Stimulated activated CD8-positive, alpha-beta memory T cell treated with anti-CD3 and anti-CD28 coated beads, Interleukin-15, amount 100 ng/mL, for 48 hours (primary cell): ENCODE measurements at places on chromosomes 2 and 18.
A peak's percentile ranks its signal among the peaks of the same experiment; 100 is the strongest.

- no peak for DNase-seq
These were observed 58.0 kb downstream of the CDCA7 start for GRCh38 chr2:173412628-173413027.

DNA sequence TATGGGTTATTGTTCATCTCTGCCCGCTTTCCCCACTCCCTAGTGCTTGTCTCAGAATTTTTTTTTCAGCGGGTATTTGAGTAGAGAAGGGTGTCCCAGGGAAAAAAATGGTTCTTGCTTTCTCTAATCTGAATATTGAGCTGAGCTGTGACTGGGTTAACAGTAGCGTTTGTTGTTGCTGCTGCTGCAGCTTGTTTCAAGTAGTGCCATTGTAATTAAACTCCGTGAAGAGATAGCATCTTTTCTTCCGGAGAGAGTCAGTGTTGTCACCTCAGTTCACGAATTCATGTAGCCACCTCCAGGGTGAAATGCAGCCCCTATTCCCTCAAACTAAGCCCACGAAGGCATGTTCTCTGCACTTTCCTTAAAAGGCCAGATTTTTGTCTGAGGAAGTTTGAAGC, 1.5 kb upstream of the AAK1 start:
- no peak for DNase-seq

DNA sequence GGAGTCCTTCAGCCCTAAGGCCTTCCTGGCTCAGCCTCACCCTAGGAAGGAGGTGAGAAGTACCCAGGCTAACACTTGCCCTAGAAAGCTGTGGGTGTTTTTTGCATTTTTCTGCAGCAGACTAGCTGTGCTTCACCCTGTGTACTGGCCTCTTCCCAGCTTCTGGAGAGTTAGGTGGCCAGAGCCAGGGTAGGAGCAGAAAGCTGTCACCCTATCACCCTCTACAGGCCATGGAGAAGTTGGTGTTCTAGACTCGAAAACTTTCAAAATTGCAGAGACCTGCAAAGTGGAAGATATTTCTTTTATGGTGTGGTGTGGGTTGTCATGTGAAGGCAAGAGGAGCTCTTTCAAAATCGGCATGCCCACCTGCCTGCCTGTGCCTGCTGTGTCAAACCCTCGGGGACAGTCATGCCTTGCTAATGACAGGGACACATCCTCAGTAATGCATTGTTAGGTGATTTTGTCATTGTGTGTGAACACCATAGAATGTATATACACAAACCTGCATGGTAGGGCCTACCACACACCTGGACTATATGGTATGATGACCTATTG, 29.8 kb downstream of the EHD3 start:
- no peak for DNase-seq

DNA sequence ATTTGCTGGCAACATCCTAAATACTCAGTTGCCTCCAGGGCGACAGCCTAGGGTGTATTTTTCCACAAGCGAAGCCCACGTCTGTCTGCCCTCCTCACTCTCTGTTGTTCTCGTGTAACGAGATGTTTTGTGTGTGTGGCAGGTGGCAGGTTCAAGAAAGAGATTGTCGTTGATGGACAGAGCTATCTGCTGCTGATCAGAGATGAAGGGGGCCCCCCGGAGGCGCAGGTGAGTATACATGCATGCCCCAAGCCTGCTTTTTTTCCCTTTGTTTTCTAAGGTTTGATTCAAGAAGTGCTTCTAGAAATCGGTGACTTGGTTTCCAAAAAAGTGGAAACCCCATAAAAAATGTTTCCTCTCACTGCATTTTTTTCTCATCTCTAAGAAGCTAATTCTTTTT, 247.0 kb downstream of the AGAP1 start:
- DNase-seq: no peak

DNA sequence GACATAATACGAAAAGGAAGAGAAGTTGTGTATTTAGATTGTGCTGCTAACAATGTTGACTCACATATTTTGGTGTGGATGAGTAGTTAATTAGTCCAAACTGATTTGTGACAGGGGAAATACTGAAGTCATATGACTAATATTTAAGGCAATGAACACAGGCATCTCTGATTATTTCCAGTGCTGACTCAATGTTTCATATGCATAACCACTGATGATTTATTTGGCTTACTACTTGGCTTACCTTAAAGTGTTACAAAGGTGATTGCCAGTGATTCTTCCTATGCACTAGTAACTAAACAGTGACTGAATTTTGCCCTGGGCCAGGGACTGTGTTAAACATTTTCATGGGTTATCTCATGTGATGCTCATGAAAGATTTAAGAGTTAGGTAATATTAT, 722.6 kb downstream of the METTL4 start:
- DNase-seq: no peak

DNA sequence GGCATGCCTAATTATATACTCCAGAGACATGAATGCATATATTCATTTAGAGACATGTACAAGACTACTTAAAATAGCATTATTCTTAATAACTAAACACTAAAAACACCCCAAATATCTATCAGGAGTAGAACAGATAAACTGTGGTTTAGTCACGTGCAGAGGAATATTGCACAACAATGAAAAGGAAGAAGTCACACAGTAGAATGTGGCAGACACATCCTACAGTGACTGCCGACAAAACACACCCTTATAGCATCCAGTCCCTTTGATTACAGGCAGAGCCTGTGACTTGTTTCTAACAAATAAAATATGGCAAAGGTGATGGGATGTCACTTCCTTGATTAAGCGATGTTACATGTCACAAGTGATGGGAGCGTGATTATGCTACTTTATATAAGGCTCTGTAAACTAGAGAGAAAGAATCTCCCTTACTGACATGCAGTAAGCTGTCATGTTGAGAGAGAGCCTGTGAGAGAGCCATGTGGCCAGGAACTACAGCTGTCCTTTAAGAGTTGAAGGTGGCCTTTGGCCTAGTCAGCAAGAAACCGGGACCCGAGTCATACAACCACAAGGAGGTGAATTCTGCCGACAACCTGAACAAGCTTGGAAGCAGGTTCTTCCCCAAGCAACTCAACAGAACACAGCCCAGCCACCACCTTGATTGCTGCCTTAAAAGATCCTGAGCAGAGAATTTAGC, 39.1 kb upstream of the LGALSL start:
- no peak for DNase-seq

- no peak for DNase-seq
These were observed 126.9 kb upstream of the DAPL1 start for GRCh38 chr2:158668001-158668765.

DNA sequence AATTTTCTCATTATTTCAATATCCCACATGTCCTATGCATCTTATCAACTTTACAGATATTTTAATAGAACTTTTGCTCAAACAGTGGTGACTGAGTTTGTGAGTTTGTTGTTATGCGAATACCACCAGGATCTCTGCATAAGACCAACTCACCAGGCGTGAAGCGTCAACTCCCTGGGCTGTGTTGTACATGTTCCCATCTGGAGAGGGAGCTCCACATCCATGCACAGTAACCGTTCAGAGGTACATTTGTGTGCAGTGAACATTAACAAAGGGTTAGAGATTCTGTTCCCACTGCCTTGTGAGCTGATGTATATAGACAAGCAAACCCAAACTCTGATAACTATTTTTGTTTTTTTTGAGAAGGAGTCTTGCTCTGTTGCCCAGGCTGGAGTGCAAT, 188.7 kb downstream of the MYT1L start:
- DNase-seq: no peak

GRCh38 chr2:11945139-11946126, 199.0 kb downstream of the LPIN1 start:
- no peak for DNase-seq

- DNase-seq: no peak
These were observed 95.2 kb upstream of the FSIP2 start for GRCh38 chr2:185643434-185643833.

DNA sequence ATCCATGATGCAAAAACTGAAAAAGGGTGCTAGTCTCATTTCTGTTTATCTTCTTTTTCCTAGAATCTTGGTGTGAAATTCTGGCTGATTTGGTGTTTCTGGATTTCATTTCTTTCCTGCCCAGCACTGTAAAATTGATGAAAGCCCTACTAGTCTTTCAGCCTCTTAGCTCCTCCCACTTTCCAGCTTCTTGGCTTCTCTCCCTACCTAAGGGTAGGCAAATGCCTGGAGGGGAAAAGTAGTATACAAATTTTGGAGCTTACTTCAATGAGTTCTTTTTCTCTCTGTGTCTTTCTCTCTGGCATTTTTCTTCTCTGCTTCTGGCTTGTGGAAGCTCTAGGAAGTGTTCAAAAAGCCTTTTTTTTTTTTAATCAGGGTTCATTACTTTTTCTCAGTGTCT, 160.5 kb downstream of the XIRP2 start:
- DNase-seq: no peak

DNA sequence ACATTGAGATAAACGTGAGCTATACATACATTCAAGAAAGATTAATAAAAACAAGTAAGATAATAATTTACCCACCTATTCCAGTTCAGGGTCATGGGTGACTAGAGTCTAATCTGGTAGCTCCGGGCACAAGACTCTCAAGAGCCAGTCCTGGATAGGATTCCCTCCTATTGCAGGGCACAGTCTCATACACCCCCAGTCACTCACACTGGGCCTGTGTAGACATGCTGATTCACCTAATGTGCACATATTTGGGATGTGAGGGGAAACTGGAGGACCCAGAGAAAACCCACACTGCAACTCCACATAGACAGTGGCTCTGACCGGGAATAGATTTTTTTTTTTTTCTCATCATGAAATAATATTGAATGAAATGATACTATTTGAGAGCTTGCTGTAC, 81.5 kb upstream of the THUMPD2 start:
- DNase-seq: no peak

DNA sequence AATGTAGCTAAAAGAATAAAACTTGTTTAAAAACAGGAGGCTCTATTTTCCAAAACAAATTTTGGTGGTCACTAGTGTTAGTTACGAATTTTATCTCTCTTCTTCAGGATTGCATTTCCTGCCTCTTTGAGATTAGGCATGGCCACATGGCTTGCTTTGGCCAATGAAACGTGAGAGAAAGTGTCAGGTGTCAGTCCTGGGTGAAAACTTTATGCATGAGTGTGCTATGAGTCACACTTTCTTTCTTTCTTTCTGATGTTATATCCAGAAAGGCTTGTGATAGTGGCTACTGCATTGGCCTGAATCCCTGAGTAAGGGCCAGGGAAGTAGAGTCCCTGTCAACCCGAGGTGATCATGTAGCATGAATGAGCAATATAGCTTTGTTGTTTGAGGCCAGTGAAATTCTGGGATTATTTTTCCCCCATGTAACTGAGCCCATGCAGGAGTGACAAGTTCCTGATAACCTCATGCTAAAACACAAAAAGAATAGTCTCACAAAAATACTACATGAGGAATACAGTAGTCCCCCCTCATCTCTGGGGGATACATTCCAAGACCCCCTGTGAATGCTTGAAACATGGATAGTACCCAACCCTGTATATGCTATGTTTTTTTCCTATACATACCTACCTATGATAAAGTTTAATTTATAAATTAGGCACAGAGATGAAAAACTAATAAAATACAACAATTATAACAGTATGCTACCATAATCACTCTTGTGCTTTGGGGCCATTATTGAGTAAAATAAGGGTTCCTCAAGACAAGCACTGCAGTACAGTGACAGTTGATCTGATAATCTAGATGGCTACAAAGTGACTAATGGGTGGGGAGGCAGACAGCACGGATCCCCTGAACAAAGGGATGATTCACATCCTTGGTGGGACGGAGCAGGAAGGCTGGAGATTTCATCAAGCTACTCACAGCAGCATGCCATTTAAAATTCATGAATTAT, 109.5 kb downstream of the CDC42EP3 start:
- DNase-seq: peak; percentile 30

- no peak for DNase-seq
These were observed 46.8 kb downstream of the EPG5 start for GRCh38 chr18:45920367-45920766.

- DNase-seq: peak; percentile 8
These were observed 1.1 kb downstream of the PREB start for GRCh38 chr2:27133195-27133875.

GRCh38 chr2:25740810-25741381, 67.5 kb upstream of the DTNB start:
- DNase-seq: no peak

DNA sequence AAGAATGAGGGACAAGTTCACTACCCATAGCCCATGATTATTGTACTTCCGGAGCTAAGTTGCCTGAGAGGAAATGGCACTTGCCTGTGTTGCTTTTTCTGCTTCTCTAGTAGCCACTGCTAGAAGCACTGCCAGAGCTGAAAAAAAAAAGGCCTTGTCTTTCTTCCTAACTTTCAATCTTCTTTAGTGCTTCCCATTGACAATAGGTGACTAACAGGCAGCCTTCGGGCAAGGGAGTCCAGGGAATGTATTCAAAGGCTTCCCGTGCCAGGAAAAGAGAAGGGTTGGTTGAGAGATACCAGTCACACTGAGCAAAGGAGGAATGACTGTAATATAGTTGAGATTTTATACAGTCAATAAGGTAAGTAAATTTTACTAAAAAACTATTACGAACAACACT, 242.0 kb downstream of the CALCRL start:
- DNase-seq: no peak

GRCh38 chr2:10030311-10030736, 13.0 kb upstream of the KLF11 start:
- no peak for DNase-seq

DNA sequence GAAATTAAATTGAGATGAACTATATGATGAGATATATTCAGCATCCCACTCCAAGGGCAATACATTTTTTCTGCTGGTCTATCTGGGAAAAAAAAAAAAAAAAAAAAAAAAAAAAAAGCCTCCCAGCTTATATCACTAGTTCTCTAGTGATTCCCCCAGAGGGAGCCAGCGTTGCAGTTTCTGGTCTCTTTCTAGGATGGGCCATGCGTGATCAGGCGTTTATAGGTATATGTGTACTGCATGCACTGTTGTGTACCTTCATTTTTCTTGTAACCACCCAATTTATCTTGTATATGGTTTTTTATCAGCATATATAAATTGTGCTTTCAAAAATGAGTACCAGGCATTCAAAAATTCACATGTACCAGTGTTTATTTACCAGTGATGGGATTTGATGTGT, 35.1 kb downstream of the DCDC2C start:
- DNase-seq: no peak

DNA sequence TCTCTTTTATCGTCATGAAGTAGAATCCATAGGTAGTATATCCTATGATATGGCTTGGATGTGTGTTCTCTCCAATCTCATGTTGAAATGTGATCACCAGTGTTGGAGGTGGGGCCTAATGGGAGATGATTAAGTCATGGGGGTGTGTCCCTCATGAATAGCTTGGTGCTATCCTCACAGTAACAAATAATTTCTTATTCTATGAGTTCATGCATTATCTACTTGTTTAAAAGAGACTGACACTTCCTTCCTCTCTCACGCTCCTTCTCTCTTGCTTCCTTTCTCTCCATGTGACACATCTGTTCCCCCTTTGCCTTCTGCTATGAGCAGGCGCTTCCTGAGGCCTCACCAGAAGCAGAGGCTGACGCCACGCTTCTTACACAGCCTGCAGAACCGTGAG, 165.6 kb downstream of the MREG start:
- DNase-seq: no peak

- DNase-seq: no peak
These were observed 7.6 kb upstream of the SPDYA start for GRCh38 chr2:28802975-28803429.

GRCh38 chr2:162928356-162928755, 89.8 kb upstream of the KCNH7 start:
- DNase-seq: no peak

- no peak for DNase-seq
These were observed 4.3 kb downstream of the GPC1 start for GRCh38 chr2:240439698-240440151.

- DNase-seq: no peak
These were observed 124.8 kb upstream of the NYAP2 start for GRCh38 chr2:225274751-225275150.
